ENCODE measurements at places on chromosomes 7 and 10.

GRCh38 chr10:81784111-81784597 is 90.8 kb upstream of the NRG3 start:
- no peak for DNase-seq

DNA sequence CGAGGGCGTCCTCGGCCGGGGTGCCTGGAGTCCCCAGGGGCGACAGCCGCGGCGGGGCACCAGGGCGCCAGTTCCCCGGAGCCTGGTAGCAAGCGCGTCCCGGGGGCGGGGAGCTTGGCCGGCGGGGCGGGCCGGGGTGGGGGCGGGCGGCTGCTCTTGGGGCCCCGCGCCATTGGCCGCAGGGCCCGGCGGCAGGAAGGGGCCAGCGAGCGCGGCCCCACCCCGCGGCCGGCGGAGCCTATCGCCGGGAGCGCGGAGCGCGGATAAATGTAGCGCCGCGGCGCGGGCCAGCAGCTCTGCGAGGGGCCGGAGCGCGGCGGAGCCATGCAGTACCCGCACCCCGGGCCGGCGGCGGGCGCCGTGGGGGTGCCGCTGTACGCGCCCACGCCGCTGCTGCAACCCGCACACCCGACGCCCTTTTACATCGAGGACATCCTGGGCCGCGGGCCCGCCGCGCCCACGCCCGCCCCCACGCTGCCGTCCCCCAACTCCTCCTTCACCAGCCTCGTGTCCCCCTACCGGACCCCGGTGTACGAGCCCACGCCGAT is at the start of gene HHEX:
TSS of gene HHEX (plus strand) at position 293 of the 548 bp plus-strand sequence. CDS start at position 325, 32 bp downstream.
- no peak for DNase-seq

DNA sequence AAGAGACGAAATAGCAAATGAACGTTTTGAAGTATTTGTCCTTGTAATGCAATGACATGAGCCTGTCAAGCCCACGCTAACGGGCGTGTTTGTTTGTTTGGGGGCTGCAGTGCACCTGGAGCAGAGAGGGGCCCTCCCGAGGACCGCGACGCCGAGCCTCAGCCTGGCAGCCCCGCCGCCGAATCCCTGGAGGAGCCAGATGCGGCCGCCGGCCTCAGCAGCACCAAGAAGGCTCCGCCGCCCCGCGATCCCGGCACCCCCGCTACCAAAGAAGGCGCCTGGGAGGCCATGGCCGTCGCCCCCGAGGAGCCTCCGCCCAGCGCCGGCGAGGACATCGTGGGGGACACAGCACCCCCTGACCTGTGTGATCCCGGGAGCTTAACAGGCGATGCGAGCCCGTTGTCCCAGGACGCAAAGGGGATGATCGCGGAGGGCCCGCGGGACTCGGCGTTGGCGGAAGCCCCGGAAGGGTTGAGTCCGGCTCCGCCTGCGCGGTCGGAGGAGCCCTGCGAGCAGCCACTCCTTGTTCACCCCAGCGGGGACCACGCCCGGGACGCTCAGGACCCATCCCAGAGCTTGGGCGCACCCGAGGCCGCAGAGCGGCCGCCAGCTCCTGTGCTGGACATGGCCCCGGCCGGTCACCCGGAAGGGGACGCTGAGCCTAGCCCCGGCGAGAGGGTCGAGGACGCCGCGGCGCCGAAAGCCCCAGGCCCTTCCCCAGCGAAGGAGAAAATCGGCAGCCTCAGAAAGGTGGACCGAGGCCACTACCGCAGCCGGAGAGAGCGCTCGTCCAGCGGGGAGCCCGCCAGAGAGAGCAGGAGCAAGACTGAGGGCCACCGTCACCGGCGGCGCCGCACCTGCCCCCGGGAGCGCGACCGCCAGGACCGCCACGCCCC is 118.5 kb downstream of the CYTH3 start:
- DNase-seq: no peak

DNA sequence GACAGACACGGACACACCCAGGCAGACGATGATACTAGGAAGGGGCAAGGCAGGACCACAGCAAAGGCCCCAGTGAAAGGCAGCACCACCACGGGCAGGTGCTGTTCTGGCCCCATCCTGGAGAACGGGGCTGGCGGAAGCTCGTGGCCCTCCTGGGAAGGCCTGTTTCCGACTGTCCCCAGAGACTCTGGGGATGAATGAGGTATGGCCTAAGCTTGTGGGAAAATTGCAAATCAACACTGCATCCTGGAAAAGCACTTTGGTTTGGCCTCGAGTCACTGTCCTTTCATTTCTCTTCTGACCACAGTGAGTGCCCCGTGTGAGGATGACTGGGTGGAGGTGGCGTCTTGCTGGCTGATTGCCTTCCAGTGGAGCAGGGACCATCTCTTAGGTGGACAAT is 81.6 kb upstream of the ANLN start:
- DNase-seq: no peak

DNA sequence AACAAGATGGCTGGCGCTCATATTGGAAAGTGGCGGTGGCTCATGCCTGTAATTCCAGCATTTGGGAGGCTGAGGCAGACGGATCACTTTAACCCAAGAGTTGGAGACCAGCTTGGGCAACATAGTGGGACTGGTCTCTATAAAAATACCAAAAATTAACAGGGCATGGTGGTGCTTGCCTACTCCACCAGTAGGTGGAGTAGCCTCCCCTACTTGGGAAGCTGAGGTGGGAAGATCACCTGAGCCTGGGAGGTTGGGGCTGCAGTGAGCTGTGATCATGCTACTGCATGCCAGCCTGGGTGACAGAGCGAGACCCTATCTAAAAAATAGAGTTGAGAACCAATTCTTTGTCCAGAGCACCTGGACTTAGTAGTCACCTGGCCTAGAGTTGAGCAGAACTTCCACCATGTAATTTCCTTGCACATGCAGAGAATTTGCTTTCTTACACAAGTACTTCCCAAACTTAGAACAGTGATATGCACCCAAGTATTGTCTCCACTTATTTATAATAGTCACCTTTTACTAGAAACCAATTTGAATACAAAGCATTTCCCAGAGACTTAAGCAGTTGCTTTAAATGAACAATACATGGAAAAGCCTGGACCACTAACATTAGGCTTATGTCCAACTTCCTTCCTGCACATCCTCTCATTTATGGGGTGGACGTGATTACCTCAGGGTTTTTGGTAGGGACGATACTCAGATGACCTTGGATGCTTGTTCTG is 15.9 kb downstream of the LAMB4 start:
- peak; percentile 50 for DNase-seq

DNA sequence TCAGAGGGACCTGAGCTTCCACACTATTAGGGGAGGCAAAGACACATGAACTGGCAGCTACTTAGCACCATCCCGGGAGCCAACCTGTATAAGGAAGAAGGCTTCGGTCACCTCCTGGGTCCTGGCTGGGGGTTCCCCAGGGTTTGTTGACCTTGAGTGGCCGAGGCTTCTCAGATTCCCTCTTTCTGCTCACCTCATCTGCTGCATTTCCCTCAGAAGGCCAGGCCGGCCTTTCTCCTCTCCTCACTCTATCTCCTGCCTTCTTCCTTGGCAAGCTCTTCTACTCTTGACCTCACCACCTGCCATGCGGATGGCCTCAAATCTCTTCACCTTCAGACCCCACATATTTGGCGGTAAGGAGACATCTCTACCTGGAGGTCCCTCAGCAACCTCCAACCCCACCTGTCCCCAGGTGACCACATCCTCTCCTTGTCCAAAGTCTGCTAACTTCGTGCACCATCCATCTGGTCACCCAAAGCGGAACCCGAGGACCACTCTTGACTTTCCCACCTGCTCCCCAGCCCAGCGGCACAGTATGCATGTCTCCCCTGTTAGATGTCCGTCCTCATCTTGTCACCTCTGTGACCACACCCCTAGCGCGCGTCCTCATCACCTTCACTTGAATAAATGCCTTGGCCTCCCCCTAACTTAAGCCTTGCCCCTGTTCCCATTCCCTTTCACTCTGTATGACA is 133.8 kb upstream of the UNC5B start:
- DNase-seq: no peak

DNA sequence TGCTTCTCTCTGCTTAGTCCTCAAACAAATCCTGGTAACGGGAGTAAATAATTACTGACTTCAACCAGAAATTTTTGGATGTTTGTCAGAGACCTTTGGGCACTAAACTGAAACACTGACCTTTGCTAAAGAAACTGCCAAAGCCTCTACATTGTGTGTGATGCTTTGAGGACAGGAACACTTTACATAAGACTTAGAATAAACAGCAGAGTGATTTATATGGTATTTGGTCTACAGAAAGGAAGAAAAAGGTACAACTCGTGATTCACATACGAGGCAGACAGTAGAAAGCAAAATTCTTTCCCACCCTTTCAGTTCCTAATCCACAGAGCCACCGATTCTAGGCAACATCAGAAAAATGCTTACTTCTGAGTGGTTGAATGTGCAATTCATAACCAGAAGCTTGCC is 59.8 kb downstream of the SLC16A12 start:
- no peak for DNase-seq

- no peak for DNase-seq
These were observed 56.1 kb downstream of the SP8 start for GRCh38 chr7:20730611-20731010.

DNA sequence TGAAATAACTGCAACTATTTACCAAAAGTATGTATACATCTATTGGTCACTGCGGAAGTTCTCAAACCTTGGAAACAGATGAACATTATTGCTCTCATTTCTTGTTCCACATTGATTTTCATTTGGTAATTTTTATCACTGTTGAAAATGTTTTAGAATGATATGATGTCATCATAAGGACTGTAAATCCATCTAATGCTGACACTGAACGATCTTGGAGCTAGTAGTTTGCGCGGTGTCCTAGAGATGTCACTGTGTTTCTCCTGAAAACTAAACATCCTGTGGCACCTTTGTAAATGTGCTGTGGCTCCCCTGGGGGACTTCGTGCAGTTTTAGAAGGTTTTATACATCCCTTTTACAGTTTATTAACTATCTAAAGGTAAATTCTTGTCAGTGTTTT is 73.5 kb downstream of the DNAJB9 start:
- DNase-seq: no peak

Measured in H1 (cell line).